Fibroblast of the conjunctiva (primary cell): ENCODE measurements at places on chromosomes 1 and 21.
A peak's percentile ranks its signal among the peaks of the same experiment; 100 is the strongest.

- DNase-seq = no peak
These were observed 7.2 kb downstream of the TFF2 start for GRCh38 chr21:42343556-42343955.

GRCh38 chr1:161966067-161966466 is 57.6 kb downstream of the OLFML2B start:
- no peak for DNase-seq

DNA sequence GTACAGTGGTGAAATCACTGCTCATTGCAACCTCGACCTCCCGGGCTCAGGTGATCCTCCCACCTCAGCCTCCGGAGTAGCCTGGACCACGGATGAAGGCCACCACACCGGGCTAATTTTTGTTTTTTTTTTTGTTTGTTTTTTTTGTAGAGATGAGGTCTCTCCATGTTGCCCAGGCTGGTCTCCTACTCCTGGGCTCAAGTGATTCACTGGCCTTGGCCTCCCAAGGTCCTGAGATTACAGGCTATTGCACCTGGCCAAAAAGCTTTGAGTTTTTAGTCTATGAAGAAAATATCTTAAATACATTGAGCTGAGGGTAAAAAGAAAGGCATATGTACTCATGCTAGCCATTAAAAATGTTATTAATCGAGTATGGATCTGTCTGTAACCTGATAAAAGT is 3.6 kb downstream of the TMEM50A start:
- no peak for DNase-seq

- DNase-seq = peak; percentile 76
These were observed 3.7 kb upstream of the CCN1 start for GRCh38 chr1:85576642-85577418.

GRCh38 chr1:234720709-234721441 is 110.9 kb upstream of the IRF2BP2 start:
- no peak for DNase-seq

DNA sequence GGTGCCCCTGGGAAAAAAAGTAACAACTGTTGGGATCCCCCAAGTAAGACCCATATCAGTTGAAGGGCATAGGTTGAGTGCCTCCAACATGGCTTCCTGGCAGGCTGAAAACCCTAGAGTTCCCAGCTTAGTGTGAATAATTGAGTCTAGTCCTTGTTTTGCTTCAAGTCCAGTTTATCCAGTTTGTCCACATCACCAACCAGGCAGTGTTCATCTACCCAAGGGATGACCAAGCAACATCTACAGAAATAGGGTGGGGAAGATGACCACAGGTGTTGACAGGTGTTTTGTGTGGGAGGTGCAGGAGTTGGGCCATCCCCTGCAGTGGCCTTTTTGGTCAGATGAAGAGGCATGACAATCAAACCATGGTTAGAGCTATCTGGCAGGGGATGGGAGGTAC is 54.3 kb upstream of the ERO1B start:
- DNase-seq = no peak

DNA sequence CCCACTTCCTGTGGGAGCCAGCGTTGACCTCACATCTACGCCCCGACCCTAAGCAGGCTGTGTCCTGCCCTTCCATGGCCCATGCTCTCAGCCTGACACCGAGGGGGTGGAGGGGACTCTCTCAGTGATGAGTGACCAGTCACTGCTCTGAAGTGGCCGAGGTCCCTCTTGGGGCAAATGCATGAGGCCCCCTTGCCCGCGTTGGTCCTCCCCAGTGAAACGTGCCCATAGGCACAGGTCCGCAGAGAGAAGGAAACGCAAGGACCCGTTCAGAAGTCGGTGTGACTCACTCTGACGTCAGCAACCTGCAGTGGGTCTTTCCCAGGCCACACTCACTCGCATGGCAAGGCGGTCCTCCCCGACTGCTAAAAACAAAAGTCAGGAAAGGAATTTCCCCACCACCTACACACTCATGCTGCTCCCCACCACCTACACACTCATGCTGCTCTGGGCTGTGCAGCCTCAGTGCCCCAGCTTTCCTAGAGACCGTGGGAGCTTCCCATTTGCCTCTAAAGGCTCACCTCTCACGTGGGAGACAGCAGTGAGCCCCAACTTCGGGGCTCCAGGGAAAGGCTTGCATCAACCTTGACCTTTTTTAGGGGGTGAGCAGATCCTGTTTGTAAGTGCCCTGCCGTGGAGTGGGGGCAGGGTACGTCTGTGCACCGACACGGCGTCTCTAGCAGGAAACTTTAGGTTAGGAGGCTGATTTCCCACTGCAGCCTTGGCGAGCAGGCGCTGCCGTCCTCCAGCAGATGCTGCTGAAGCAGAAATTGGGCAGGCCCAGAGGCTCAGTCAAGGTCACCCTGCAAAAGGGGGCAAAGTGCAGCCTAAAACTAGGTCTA is 11.4 kb downstream of the UBASH3A start:
- no peak for DNase-seq

DNA sequence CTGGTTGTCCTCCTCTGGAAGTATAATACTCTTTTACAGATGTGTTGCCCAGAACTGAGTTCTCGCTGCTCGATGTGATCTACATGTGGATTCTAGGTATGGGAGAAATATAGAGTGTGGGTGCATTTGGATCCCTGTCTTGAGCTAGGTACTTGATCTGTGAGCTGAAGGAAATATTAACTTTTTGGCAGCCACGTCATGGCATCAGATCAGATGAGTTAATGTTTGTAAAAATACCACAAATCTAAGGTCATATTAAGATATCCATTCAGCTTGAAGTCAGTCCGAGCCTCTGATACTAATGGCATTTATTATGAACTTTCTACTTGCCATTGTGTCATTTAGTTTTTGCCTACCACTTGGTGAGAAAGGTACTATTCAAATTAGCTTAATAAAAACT is 24.6 kb downstream of the MAPKAPK2 start:
- no peak for DNase-seq

GRCh38 chr1:193525411-193525810 is 339.0 kb upstream of the B3GALT2 start:
- no peak for DNase-seq

DNA sequence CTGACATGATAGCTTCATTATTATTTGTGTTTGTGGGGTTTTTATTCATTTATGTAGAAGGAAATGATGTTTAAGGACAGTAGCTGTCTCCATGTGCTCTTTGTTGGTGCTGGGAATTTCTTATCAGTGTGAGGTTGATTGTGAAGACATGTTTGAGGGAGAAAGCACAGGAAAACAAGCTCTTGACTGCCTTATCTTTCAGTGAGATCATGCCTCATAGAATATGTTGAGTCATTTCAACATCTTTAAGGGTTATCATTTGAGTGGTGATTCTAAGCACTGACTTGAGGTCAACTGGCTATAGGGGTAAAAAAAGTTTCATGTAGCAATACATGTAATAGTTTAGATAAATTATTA is 405.1 kb upstream of the ADAMTS5 start:
- no peak for DNase-seq

GRCh38 chr1:163561580-163562295 is 240.0 kb downstream of the NUF2 start:
- DNase-seq = no peak

DNA sequence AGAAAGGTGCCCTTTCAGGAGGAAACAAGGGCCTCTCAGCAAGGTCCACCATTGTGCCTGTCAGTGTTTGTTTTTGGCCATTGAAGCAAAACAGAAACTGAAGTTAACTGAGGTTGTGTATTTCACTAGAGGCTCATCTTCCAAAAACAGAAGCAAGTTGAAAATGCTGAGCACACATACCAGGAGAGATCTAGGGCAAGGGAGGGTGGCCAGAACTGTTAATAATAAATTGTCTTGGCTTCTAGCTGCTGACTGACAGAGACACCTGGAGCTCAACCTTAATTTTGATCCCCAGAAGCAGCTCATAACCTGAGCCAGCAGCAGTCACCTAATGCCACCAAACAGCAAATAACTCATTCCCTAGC is 5.2 kb downstream of the AGMAT start:
- no peak for DNase-seq

GRCh38 chr1:226712742-226713419 is 26.2 kb downstream of the ITPKB start:
- DNase-seq = no peak

GRCh38 chr1:6288665-6289064 is 27.8 kb upstream of the GPR153 start:
- DNase-seq = no peak

DNA sequence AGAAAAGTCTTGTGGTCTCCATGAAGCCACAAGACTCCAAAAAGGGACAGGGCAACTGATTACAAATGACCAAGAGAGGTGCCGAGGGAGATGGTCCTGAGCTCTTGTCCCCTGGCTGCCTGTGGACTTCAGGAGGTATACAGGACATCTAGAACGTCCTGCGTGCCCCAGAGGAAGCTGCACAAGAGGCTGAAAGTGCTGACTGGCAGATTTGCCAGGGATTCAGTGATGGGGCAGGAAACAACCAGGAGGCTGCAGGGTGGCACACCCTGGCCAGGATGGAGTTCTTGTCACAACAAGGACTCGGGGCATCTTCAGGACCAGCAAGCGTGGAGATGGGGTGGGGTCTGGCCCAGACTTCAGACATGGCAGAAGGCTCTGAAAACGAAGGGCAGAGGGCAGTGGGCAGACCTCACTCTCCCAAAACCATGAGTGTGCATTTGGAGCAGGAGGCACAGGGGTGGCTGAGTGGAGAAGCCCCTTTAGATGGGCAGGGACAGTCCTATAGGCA is 13.4 kb upstream of the PKP1 start:
- DNase-seq = no peak

DNA sequence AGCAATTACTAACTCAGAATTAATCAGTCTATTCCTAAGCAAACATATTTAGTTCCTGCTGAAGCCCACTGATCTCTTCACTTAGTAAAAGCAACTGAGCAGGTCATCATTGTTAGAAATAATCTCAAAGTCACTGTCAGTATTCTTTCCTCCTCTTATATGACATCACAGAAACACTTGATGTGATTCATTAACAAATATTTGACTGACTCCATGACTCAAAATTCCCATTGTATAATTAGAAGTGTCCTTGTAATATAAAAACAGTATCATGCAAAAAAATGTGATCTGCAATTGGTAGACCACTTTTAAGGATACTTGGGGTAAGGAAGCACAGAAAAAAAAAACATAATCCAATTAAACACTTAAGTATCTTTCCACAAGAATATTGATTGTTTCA is 194.4 kb downstream of the DPYD start:
- DNase-seq = no peak

DNA sequence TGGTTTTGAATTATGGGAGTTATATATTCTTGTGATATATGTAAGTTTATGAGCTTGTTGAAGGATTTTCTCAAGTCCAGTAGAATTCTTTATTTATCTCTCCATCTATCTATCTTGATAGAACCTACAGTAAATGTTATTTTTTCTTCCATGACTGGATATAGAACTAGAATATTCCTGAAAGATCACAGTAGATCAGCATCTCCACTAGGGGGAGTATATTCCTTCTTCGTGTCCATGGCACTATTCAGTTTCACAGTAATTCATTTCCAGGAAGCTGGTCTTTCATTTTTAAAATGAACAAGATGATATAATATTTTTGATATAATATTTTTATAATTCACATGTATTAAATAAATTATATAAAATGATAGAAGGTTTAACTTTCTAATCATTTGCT is 18.8 kb downstream of the TMPRSS15 start:
- peak; percentile 10 for DNase-seq
